ENCODE measurements at places on chromosomes 12 and 14.

DNA sequence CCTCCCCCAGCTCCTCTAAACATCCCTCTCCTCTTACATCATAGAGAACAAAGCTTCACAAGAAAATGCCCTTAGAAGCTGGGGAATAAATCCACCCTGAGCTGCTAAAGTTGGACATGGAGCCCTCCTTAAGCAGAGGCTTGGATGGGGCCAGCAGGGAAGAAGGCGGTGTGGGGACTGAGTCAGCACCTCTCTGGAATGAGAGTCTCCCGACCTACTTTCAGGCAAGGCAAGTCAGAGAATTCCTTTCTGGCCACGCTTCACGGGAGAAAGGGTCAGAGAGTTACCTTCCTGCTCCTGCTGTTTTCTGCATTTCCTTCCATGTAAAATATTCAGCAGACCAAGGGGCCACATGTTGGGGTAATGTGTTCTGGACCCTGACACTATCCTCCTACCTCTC, 113.3 kb upstream of the PRB2 start:
- DNase-seq: no peak

DNA sequence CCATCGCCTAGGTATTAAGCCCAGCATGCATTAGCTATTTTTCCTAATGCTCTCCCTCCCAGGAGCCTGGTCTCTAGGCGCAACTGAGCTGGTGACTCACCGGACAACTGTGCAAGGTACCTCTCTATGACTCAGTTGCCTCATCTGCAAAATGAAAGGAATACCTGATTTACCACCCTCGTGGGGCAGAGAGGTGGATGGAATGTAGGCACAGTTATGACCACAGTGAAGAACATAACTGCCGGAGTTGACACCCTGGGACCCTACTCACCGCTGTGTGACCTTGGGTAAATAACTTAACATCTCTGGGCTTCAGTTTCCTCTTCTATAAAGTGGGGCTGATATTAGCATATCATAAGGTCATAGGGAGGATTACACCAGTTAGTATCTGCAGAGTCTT, 22.6 kb downstream of the BCL11B start:
- DNase-seq: no peak

DNA sequence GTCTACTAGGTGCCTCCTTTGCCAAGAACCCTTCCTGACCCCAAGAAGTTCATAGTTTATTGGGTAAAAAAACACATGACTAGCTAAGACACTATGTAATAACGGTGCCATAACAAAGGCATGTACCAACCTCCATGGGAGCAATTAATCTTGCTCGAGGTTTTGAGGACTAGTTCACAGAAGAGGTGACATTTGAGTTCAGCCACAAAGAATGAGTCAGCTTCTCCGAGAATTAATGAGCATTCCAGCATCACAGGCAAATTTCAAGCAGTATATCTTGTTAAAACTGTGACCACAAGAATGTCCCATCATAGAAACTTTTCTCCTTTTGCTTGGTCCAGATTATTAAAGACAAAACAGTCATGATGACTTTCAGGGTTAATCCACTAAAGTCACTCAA, 113.0 kb upstream of the RAP1B start:
- DNase-seq: no peak

DNA sequence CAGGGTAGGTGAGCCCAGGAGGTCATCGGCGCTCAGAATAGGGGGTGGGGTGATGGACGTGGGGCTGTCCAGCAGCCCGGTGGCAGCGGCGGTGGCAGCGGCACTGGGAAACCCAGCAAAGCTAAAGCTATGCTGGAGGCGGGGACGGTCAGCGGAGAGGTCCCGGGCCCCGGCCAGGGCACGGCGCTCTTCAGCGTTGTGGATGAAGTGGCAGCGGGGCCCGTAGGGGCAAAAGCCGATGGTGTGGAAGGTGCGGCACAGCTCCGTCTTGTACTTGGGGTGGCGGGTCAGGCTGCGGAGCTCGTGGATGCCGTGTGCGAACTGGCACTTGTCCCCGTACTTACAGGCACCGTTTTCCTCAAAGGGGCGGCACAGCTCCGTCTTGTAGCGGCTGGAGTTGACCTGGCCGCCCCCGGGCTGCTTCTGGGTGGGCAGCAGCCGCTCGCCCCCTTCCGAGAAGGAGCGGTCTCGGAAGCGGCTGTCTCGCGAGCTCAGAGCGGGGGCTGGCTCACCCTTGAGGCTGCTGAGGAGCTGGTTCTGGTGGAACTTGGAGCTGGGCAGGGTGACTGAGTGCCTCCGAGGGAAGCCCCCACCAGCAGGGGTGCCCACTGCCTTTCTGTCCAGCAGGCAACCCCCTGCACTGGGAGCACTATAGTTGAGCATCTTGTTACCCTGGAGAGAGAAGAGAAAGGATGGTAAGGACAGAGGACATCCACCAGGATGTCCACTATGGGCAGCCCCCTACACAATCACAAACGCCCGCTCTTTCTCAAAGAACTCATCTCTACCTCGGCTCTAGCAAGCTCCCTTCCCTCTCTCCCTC, 2.8 kb downstream of the ZFP36L1 start:
- DNase-seq: no peak

GRCh38 chr12:91663310-91663709, 480.7 kb upstream of the DCN start:
- DNase-seq: peak; percentile 92
